ENCODE measurements at places on chromosomes 7 and 10.

- DNase-seq, result no peak
Observed at GRCh38 chr7:79610313-79610712, 156.8 kb upstream of the MAGI2 start.

GRCh38 chr7:38185395-38186307, 7.6 kb downstream of the STARD3NL start:
- DNase-seq, result no peak

GRCh38 chr10:3911713-3912442, 126.9 kb upstream of the KLF6 start:
- no peak for DNase-seq

GRCh38 chr10:88889559-88890337, 9.7 kb downstream of the STAMBPL1 start:
- no peak for DNase-seq

DNA sequence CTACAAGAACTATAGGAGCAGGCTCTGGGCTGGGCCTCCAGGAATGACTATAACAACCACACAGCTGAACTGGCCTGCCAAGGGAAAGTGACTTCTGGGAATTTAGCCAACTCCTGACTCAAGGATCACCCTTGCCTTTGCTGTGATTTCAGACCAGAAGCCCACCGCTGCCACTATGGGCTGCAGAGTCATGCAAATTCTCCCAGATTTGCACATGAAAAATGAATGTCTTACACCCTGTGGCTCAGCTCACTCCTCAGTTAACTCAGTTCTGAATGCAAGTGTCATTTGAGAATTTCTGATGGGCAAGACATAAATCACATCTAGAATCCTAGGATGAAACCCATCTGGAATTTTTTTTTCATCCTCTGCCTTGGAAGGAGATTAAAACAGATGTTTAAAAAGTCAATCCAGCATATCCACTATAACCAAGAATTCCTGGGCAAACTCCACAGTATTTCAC, 186.5 kb upstream of the BET1 start:
- peak; percentile 69 for DNase-seq

GRCh38 chr7:96354881-96355280, 33.0 kb upstream of the SLC25A13 start:
- no peak for DNase-seq

DNA sequence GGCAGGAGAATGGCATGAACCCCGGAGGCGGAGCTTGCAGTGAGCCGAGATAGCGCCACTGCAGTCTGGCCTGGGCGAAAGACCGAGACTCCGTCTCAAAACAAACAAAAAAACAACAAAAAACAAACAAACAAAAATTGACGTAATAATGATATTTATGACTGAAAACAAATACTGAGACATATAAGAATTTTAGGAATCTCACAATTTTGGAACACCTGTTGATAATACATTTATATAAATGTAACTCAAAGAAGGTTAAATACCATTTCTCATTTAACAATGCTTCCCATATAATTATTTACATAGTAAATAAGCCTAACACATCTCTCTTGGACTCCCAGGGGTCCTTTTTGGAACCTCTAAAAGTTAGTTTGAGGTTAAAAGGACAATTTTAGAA, 102.2 kb upstream of the CCNY start:
- DNase-seq, result no peak

GRCh38 chr10:27534161-27534700, 30.1 kb downstream of the RAB18 start:
- no peak for DNase-seq

- DNase-seq, result no peak
Observed at GRCh38 chr10:104013489-104013888, 46.5 kb downstream of the SLK start.

GRCh38 chr7:39624442-39624807, 1.1 kb downstream of the RALA start:
- no peak for DNase-seq

- DNase-seq, result peak; percentile 69
Observed at GRCh38 chr7:131692131-131692960, 135.9 kb upstream of the PODXL start.

GRCh38 chr7:105853931-105854419, 22.4 kb downstream of the ATXN7L1 start:
- peak; percentile 78 for DNase-seq

DNA sequence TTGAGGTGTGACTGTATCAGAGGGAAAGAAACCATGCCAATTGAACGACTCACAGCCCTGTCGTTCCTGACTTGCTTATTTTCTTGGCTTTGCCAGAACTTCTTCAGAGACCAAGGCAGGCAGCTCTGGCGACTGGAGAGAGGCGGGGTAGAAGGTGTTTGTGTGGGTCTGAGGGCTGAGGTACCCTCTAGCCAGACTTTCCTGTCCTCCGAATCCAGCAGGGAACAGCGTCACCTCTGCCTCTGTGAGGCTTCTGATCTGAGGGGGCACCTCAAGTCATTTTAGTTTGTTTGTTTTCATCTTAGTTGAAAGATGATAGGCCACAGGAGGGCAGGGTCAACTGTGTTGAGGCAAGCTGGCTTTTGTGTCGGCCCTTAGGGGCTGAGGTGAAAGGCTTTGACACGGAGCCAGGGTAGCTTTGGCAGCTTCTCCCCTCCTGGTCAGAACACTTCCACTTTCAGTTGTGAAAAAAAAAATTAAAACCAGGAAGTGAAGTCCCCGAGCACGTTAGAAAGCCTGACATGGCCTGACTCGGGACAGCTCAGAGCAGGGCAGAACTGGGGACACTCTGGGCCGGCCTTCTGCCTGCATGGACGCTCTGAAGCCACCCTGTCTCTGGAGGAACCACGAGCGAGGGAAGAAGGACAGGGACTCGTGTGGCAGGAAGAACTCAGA, 1.9 kb downstream of the ACSL5 start:
- no peak for DNase-seq

- DNase-seq, result no peak
Observed at GRCh38 chr7:117683430-117684175, 189.6 kb downstream of the CTTNBP2 start.

DNA sequence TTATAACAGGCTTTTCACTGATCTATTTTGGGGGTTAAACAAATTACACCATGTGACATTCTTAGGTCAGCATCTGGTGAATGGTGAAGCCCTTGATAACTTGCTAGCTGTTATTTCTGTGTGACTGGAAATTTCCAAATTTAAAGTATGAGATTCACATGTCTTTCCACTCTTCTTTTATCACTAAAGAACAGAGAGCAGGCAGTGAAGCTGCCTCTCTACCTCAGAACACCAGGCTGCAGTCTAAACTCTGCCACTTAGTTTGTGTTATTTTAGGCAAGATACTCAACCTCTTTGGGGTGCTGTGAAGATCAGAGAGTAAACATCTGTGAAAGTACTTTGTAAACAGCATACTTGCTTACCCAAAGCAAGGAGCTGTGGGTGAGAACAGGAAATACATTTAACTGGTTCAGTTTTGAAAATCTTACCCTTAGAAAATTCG, 15.5 kb upstream of the SP4 start:
- no peak for DNase-seq

GRCh38 chr10:106267591-106267990, 896.9 kb downstream of the SORCS1 start:
- no peak for DNase-seq

GRCh38 chr10:34543716-34544115, 271.4 kb downstream of the PARD3 start:
- no peak for DNase-seq

Measured in right forelimb (tissue), 1 donor.